ENCODE measurements at places on chromosomes 5 and 9. TPM values are rescaled to one million over a fixed set of nuclear protein-coding genes. Genes with fewer than 3 reads are reported as not detected.

DNA sequence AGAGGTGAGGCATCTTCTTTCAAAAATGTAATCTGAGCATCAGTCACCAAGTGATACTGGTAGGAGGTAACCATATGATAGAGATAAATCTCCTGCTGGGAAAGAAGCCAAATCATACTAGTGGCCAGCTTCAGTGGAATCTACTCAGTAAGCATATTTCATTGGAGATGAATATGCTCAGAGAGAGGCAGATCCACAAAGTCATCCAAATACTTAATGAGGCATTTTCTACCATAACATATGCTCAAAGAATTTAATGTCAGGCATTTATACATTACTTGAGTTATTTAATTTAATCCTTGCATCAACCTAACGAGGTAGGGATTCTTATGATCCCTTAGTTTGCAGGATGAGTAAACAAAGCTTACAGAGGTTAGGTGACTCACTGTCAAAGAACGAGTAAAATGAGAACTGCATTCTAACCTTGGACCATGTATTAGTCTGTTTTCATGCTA, 50.9 kb upstream of the DMRTA1 start:
- DNase-seq: no peak

GRCh38 chr9:114240216-114240615, 82.7 kb upstream of the ORM1 start:
- DNase-seq: no peak

DNA sequence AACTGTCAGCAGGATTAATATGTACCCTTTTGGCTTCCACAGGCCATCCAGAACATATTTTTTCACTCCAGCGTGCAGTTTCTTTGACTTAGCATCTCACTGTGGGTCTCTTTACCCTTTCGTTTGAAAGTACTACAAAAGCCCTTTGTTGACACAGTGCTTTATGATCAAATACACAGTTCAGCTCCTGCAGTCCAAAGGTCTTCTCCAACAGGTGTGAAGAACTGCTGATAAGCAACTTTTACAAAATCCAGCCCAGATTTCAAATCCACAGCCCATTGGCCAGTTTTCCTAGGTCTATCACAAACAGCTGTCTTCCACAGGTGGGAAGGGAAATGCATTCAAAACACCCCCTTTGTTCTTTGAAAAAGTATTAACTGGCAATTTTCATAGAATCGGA, 54.8 kb downstream of the MYO10 start:
- DNase-seq: no peak

GRCh38 chr9:22238809-22239684, 207.6 kb upstream of the DMRTA1 start:
- DNase-seq: peak; percentile 18

DNA sequence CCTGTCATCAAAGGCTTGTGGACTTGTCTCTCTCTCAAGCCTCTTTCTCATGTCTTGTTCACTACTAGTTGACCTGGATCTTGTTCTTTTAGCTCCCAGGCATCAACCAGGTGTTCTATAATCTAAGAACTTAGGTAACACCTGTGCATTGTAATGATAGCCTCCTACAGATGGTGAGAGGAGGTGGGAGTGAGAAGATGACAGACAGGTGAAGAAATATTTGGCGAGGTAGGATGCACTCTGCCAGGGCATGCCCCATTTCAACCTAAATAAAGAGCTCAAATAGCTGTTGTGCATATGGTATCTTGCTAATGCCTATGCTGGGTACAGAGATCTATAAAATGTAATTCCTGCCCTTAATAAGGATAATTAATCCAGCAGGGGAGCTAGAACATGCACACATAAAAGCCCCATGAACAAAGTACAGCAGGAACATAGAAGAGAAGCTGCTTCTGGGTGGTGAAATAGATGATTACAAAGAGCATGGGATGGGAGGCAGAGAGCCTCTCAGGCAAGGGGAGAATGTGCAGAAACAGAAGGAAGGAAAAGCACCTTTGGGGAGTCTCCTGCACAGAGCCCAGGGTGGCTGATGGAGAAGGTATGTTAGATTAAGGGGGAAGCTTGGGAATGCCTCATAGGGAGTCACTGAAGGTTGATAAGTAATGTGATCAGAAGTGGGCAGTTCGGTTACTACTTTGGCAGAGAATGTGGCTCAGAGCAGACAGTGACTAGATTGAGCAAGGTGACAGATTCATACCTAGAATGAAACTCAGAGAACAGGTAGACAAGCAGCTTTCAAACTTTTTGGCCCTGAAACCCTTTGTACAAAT, 28.0 kb upstream of the PLIN2 start:
- DNase-seq: no peak

DNA sequence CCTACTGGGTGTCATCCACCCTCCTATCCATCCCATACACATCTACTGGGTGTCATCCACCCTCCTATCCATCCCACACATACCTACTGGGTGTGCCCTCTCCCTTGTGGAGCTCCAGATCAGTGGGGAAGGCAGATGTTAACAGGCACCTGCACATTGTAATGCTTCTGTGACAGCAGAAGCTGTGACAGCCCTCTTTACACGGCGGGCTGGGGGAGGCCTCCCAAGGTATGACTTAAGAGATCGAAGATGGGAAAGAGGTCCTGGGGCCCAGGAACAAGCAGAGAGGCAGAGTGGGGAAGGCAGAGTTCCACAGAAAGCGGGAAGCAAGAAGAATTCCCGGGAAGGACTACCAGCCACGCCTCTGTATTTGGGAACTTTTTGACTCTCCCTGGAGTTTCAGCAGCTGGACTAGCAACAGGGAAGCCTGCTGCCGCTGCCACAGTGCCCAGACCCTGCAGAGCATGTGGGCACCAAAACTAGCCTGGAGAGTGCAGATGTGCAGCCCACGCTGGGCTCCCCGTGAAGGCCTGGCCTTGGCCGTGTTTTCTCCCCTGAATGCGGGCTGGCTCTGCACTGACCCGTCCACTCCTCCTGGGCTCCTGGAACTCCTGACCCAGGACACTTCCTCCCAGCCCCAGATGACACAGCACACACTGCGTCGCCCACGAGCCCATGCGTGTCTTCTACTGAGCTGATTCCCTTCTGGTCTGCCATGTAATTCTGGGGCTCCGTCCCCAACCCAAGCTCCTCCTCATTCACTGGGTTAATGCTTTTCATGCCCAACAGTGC, 9.3 kb downstream of the TOR1A start:
- DNase-seq: no peak

Gene ZBTB26
- total RNA-seq: 6.7 TPM
